ENCODE measurements at places on chromosomes 13 and 19. TPM values are rescaled to one million over a fixed set of nuclear protein-coding genes. Genes with fewer than 3 reads are reported as not detected.

DNA sequence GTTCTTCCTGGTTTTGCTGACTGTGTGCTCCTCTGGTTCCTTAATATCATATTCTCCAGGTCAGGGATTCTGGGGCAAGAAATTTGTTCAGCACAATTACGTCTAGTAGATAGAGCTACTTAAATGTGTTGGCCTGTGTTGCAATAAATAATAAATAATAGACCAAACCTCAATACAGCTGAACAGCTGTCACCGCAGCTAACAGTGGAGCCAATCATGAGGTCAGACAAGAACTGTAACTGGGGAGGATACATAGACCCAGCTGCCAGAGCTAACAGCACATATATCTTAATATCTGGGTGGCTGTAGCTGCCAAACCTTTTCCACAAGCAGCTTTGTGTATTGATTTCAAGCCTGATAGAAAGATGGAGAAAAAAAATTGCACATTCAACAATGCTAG lies 1596.3 kb upstream of the PCDH20 start:
- no peaks in the 10 kb centered on the region for H3K36me3 ChIP-seq
- DNase-seq, result no peak
- no peak overlapping the region for H3K27ac ChIP-seq
- H3K4me3 ChIP-seq, result no peak overlapping the region

- DNase-seq, result peak; percentile 85
- peaks cover 27% of the 10 kb centered on the region for H3K4me1 ChIP-seq
- no peaks in the 10 kb centered on the region for H3K27me3 ChIP-seq
- H3K27ac ChIP-seq, result peak overlapping the region; percentile 94
Observed at GRCh38 chr19:11797491-11797890, 832 bp upstream of the ZNF491 start.

DNA sequence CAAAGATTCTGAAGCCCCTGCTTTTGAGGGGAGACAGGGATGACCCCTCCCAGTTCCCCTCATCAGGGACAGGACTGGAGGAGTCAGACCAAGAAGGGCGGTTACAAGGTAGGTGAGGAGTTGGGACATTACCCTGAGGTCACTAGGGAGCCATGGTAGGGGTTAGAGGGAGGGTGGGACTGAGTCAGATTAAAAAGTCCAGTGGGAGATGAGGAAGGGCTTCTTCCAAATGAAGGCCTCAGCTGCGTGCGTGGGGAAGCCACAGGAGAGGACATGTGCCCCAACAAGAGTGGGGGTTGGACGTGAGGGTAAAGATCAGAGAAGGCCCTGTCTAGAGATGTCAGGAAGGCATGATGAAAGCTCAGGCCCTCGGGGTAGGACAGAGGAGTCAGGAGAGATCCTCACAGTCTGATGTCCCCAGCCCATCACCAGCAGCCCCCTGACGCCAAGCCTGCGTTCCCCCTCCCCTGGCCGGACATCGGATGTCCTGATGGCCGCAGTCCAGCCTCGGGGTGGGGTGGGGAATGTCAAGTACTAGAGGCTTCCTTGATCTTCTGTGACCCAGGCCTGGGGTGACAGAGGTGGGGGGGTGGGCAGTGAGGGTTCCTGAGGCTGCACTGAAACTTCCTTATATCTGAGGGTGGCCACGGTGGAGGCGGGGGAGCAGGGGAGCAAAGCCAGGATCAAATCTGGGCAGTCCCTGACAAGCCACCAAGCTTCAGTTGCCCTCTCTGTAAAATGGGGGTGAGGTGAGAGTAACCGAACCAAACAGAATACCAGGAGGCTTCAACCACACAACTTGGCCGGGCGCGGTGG lies 6.5 kb upstream of the MFSD12 start:
- H3K4me1 ChIP-seq, result no peaks in the 10 kb centered on the region
- no peaks in the 10 kb centered on the region for H3K36me3 ChIP-seq
- H3K4me3 ChIP-seq, result no peak overlapping the region
- no peaks in the 10 kb centered on the region for H3K27me3 ChIP-seq
- H3K27ac ChIP-seq, result no peak overlapping the region

GRCh38 chr19:8654591-8655339 lies 24.3 kb downstream of the NFILZ start:
- peak; percentile 41 for DNase-seq
- no peaks in the 10 kb centered on the region for H3K36me3 ChIP-seq
- H3K4me3 ChIP-seq, result peak overlapping the region; percentile 39
- no peaks in the 10 kb centered on the region for H3K4me1 ChIP-seq

DNA sequence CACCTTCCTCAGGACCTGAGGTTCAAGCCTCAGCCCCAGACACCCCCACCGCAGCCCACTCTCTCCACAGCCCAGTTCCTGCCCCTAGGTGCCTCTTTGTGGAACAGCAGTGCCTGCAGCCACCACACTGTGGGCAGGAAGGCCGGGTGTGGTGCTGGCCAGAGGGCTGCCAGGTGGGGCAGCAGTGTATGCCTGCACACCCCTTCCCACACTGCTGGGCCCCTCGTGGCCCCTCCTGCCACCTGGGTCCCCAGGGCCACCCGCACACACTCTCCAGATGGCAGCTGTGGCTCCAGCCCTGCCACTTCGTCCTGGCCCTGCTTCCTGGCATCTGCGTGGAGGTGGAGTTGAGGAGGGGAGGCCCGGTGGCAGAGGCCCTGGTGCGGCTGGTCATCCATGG lies 35.1 kb downstream of the HPN start:
- no peaks in the 10 kb centered on the region for H3K36me3 ChIP-seq
- H3K4me3 ChIP-seq, result no peak overlapping the region
- no peaks in the 10 kb centered on the region for H3K27me3 ChIP-seq
- H3K4me1 ChIP-seq, result no peaks in the 10 kb centered on the region

GRCh38 chr19:18364826-18365528 lies 21.0 kb upstream of the GDF15 start:
- peaks cover 36% of the 10 kb centered on the region for H3K36me3 ChIP-seq
- no peaks in the 10 kb centered on the region for H3K27me3 ChIP-seq
- peak; percentile 42 for DNase-seq
- peak overlapping the region; percentile 87 for H3K27ac ChIP-seq

DNA sequence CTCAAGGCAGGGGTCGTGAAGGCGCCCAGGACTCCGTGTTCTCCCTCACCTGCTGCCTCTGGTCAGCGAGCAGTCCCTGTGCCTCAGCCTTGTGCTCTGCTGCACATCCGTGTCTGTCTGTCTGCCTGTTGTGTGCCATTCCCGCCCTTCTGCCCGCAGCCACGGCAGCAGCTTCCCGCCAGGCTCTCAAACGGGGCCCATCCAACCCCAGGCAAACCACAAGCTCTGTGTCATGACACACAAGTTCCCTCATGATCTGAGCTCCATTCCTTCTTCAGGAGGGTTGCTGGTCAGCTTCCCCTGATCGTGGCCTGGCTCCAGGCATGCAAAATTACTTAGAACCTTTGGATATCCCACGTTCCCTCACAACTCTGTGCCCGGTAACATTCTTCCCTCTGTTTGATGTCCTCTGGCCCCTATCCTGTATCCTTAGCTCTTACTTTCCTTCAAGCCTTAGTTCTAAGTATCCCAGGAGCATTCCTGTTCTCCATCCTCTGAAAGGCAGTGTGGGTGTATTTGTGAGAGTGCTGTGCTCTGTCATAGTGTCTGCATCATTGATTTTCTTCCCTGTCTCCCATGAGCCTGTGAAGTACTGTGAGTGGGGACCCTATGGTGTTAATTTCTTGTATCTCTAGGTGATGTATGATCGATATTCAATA lies 3.2 kb downstream of the GPR183 start:
- peaks cover 18% of the 10 kb centered on the region for H3K4me1 ChIP-seq
- H3K27me3 ChIP-seq, result no peaks in the 10 kb centered on the region
- H3K36me3 ChIP-seq, result no peaks in the 10 kb centered on the region
- no peak overlapping the region for H3K27ac ChIP-seq

DNA sequence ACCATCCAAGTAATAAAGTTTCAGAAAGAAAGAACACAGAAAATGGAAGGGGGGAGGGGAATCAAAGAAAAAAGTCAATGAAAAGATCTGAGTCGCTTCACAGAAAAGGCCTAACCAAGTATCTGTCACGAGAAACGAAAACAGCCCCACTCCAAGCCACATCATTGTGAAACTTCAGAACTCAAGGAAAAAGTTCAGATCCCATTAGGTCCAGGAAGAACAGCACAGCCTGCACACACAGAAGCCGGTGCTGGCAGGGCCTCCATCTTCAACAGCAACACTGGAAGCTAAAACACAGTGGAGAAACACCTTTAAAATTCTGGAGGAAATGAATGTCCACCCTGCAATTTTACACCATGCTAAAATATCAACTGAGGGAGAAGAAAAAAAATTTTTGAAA lies 8.0 kb downstream of the STK24 start:
- peaks cover 89% of the 10 kb centered on the region for H3K4me1 ChIP-seq
- H3K27me3 ChIP-seq, result no peaks in the 10 kb centered on the region
- H3K36me3 ChIP-seq, result no peaks in the 10 kb centered on the region
- DNase-seq, result no peak
- H3K4me3 ChIP-seq, result no peak overlapping the region

GRCh38 chr19:44972802-44973201 lies 17.6 kb downstream of the CLPTM1 start:
- H3K27me3 ChIP-seq, result no peaks in the 10 kb centered on the region
- H3K4me1 ChIP-seq, result no peaks in the 10 kb centered on the region
- no peak for DNase-seq
- no peak overlapping the region for H3K4me3 ChIP-seq

- H3K36me3 ChIP-seq, result peaks cover 19% of the 10 kb centered on the region
- peak; percentile 12 for DNase-seq
- no peak overlapping the region for H3K4me3 ChIP-seq
- H3K27ac ChIP-seq, result peak overlapping the region; percentile 8
- peaks cover 44% of the 10 kb centered on the region for H3K4me1 ChIP-seq
Observed at GRCh38 chr19:58578012-58578925, 5.1 kb upstream of the MZF1 start.

POLR1G gene
- total RNA-seq, result 5.2 TPM

DNA sequence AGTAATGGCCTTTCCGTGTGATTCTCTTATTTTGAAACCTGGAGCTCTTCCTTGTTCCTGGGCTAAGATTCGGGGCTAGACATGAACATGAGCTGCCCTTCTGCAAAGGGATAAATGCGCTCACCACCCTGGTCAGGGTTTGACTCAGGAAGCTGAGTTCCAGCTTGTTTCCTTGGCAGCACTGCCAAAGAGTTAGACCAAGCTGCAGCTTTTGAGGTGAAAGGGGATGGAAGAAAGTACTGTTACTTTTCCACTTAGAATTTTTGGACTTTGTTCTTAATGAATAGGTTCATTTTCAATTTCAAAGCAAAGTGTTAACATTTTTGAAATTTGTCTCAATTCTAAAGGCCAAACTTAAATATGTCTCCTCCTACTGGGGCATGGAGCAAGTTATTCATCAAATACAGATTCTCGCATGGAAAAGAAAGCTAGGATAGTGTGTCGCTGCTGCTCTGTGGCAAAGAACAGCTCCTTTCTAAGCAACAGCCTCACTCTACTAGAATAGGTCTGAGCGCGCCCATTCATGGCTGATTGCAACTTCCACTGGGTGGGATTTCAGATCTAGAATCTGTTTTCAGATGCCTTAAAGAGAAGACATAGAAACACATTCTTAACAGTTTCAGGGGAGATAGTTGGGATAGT lies 2.2 kb downstream of the RGCC start:
- H3K27ac ChIP-seq, result peak overlapping the region; percentile 79
- peaks cover 57% of the 10 kb centered on the region for H3K27me3 ChIP-seq
- peaks cover 51% of the 10 kb centered on the region for H3K4me1 ChIP-seq
- peak overlapping the region; percentile 72 for H3K4me3 ChIP-seq
- H3K36me3 ChIP-seq, result peaks cover 30% of the 10 kb centered on the region

DNA sequence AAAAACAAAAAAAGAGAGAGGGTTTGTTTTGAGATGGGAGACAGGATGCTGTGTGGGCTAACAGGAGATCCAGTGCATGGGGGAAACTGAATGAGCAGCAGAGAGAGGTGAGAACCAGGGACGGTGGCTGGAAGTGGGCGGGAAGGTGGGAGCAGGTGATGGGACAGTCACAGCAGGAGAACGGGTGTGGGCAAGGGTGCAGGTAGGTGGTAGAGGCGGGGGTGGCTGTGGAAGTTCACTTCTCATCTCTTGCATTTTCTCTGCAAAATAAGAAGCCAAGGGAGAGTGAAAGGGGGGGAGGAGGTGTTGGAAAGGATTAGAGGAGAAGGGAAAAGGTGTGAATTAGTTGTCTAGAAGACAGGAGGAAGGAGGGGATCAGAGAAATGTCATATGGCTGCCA lies 21.9 kb downstream of the FBXO17 start:
- H3K27ac ChIP-seq, result no peak overlapping the region
- DNase-seq, result no peak
- no peak overlapping the region for H3K4me3 ChIP-seq
- H3K36me3 ChIP-seq, result no peaks in the 10 kb centered on the region

HS6ST3 gene
- total RNA-seq, result 2.0 TPM

- H3K27me3 ChIP-seq, result no peaks in the 10 kb centered on the region
- H3K4me1 ChIP-seq, result no peaks in the 10 kb centered on the region
- H3K27ac ChIP-seq, result no peak overlapping the region
- H3K4me3 ChIP-seq, result no peak overlapping the region
Observed at GRCh38 chr13:95714142-95714832, 37.3 kb downstream of the DNAJC3 start.

TMEM91 gene
- total RNA-seq, result 2.8 TPM

DNA sequence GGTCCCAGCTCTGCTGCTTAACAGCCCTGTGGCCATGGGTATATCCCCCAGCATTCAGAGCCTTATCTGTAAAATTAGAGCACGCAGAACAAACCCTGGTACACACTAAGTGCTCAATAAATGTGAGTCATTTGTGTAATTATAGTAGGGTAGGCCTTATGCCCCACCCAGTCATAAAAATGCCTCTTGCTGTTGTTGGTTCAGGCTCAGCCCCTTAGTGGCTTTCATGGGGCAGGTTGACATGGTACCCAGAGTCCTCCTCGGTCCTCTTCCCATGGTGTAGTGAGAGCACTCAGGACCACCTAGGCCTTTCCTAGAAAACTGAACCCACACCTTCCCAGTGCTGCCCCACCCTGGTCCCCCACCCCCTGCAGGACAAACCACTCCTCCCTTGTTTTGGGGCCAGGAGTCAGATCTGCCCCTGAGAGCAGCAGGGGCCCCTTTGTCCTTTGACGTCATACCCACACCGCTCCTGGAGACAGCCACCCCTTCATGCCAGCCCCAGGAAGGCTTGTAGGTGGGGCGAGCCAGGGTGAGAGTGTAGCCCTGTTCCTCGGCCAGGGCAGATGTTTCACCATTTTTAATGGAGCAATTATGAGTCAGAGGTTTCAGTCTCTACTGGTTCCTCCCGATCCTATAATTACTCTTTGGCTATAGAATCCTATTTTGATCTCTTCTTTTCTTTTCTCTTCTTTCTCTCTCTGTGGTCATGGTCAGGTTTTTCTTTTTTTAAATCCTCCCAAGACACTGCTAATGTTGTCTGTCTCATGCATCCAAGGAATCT lies 36.8 kb downstream of the ACTN4 start:
- no peaks in the 10 kb centered on the region for H3K36me3 ChIP-seq
- H3K4me3 ChIP-seq, result no peak overlapping the region
- no peaks in the 10 kb centered on the region for H3K27me3 ChIP-seq
- H3K27ac ChIP-seq, result peak overlapping the region; percentile 91

PSG3 gene
- not detected for total RNA-seq
